ENCODE measurements at places on chromosomes 7 and 10. TPM values are rescaled to one million over a fixed set of nuclear protein-coding genes. Genes with fewer than 3 reads are reported as not detected.

The TAS2R5 gene
- total RNA-seq: not detected

The BTAF1 gene
- 16.6 TPM for total RNA-seq

The UCN3 gene
- total RNA-seq: not detected

The ANKRD7 gene
- 2.2 TPM for total RNA-seq

The DMBT1 gene
- 0.84 TPM for total RNA-seq

GRCh38 chr10:92857904-92858514 is 9.7 kb downstream of the EXOC6 start:
- no peak for DNase-seq

DNA sequence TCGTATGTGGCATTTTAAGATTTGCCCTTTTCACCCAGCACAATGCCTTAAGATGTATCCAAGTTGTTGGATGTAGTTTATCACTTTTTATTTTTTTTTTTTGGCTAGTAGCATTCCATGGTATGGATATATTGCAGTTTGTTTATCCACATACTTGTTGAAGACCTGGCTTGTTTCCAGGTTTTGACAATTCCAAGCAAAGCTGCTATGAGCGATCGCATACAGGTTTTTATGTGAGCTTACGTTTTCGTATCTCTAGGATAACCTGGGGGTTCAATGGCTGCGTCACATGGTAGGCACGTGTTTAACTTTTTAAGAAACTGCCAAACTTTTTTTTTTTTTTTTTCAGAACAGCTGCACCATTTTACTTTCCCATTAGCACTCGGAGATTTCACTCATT is 32.2 kb downstream of the BAIAP2L1 start:
- DNase-seq: no peak

- DNase-seq: peak; percentile 67
These were observed 144.7 kb downstream of the PFKFB3 start for GRCh38 chr10:6347391-6347951.

DNA sequence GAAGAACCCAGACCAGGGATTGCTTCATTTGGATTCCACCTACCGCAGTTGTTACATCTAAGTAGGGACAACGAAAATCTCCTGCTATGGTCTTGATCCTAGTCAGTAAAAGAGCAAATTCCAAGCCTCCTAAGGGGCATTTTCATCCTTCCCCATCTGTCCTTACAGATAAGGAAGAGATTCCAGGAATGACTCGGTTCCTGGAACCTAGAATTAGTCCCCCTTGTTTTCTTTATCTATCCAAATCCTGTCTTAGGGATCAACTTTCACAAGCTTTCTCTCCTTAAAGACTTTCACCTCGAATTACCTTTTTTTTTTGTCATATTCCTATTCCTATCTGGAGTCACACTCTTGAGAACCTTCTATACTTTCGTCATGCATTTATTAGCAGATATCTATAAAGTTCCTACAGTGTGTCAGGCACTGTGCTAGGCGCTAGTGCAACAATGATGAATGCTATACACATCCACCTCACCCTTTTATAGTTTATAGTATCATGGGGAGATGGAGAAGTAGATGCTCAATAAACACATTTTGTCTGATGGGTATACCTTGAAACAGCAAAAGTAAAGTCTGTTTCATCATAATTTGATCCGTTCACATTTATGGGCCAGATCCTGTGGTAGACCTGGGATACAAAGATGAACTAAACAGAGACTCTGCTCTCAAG is 39.2 kb downstream of the LAMB4 start:
- DNase-seq: no peak

- DNase-seq: no peak
These were observed 427.2 kb upstream of the KLF6 start for GRCh38 chr10:4212111-4212630.

GRCh38 chr7:158603773-158604755 is 16.4 kb upstream of the PTPRN2 start:
- no peak for DNase-seq

DNA sequence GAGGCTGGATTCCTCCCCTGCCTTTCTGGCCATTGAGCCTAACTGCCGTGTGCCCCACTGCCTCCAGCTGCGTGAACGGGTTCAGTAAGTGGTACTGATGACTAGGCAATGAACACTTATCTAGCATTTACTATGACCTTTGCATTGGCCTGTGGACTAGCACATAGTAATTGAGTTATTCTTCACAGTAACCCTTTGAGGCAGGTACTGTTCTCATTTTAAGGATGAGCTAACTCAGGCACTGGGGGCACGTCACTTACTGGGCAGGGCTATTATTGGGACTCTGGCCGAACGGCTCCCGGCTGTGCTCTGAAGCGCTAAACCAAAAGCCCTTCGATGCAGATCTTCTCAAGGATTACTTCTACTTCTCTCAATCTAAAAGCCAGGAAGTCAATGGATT is 38.3 kb downstream of the WIPF3 start:
- DNase-seq: no peak

DNA sequence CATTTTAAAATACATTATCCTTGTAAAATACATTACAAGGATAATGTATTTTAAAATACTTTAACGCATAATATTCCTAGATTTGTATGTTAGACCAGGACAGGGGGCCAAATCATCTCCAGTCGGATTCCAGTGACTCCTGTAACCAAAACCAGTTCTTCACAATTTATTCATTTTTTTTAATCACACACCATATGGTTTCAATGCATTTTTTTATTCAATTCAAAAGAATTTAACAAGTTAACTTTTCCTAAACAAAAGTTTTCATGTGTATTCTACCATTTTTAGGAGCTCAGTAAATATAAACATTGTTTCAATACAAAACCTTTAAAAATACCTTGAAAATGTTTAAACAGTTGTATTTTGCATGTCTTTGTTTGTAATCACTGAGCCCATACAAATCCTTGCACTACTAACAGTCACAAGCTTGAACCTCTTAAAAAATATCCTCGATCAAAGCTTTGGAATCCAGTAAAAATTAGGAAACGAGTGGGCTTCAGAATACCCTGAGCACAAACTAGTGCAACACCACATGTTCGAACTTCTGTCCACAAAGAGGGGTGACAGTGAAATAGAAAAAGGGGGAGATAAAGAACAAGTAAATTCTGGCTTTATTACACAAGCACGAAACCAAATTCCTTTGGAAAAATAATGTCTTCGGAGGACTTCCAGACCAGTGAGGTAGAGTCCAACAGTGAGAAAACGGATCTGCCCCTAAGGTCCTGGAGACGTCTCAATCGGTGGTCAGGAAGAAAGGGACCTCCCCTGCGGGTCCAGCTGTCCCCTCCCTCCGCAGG is 1.6 kb downstream of the CCDC71L start:
- peak; percentile 70 for DNase-seq

GRCh38 chr7:36188906-36189305 is 35.9 kb downstream of the EEPD1 start:
- DNase-seq: no peak

GRCh38 chr7:155733582-155734444 is 78.5 kb downstream of the SHH start:
- no peak for DNase-seq

DNA sequence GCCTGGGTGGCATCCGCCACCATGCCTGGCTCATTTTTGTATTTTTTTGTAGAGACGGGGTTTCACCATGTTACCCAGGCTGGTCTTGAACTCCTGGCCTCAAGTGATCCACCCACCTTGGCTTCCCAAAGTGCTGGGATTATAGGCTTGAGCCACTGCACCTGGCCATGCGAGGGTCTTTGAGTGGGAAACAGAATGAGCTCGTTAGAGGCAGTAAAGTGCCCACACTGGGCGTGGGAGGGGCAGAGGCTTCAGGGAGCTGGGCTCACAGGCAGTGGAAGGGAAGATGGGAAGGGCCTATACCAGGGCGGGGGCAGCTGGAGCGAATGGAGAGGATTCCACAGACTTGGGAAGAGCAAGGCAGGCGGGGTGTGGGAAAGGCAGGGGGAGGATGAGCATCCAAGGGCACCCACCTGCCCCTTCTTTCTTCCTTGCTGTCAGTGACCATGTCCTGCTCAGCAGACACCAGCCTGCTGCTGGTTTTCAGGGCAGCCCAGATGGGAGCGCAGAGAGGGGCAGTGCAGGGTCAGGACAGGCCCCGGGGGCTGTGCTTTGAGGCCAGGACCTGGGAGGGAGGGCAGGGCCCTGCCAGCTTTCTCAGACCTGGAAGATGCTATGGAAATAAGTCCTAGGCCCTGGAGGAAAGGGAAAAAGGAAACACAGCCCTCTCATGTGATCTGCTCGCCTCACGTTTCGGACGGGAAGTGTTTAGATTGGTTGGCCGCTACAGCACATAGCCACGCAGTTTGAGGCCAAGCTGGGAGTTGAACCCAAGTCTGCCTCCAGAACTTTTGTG is 4.2 kb downstream of the FZD9 start:
- peak; percentile 18 for DNase-seq
